ENCODE measurements at places on chromosomes 3 and 15.

- no peak for DNase-seq
Measured at GRCh38 chr15:60583946-60584345, 105.0 kb upstream of the ICE2 start.

- DNase-seq = no peak
Measured at GRCh38 chr3:195407531-195408409, 35.0 kb downstream of the ACAP2 start.

GRCh38 chr15:64807051-64807749 lies 18.2 kb downstream of the PIF1 start:
- no peak for DNase-seq

- DNase-seq = peak; percentile 96
Measured at GRCh38 chr3:61927332-61927731, 366.0 kb downstream of the PTPRG start.

DNA sequence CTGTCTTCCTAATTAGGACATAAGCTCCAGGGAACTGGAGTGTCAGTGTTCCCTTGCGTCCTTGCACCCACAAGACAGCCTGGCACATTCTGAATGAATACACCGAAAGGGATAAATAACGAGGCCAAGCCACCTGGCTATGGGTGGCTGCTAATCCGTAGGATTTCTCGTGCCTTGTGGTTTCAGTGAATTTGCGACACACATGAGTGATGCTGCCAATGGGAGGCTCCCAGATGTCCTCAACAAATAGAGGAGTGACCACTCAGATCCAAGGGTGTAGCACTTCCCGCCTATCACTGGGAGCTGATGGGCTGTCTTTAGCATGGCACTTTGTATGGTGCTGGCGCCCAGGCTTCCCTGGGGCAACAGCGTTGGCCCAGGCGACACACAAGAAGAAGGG lies 43.4 kb downstream of the APBA2 start:
- no peak for DNase-seq

- DNase-seq = peak; percentile 87
Measured at GRCh38 chr3:113629584-113630421, 66.6 kb downstream of the USF3 start.
